ENCODE measurements at places on chromosomes 6 and 20.
A peak's percentile ranks its signal among the peaks of the same experiment; 100 is the strongest.

GRCh38 chr6:125258651-125259353, 43.0 kb downstream of the HDDC2 start:
- DNase-seq = no peak

DNA sequence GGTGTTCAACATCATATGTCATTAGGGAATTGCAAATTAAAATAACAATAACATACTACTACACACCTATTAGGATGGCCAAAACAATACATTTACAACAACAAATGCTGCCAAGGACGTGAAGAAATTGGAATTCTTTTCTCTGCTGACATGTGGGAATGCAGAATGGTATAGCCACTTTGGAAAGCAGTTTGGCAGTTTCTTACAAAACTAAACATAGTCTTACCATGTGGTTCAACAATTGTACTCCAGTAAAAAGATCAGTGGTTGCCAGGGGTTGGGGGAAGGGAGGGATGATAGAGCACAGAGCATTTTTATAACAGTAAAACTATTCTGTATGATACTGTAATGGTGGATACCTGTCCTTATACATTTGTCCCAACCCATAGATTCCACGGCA, 12.3 kb upstream of the CFAP206 start:
- no peak for DNase-seq

DNA sequence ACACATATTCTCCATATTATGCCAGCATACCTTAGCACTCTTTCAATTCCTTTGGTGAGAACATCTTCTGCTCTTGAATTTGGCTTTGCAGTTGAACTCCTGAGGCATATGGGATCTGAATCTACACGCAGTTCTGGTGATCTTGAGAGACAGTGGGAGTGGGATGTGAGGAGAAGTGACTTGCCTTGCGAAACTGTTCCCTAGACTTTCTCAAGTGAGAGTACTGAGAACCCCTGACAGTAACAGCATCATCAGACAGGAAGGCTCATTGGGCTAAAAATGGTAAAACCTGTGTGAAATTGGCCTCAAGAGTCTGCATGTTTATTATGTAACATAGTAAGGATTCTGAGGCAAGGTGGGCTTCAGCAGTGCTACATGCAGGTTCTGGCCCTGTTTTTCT, 49.1 kb upstream of the CEP85L start:
- no peak for DNase-seq

GRCh38 chr6:5665667-5666066, 341.1 kb downstream of the NRN1 start:
- DNase-seq = no peak

DNA sequence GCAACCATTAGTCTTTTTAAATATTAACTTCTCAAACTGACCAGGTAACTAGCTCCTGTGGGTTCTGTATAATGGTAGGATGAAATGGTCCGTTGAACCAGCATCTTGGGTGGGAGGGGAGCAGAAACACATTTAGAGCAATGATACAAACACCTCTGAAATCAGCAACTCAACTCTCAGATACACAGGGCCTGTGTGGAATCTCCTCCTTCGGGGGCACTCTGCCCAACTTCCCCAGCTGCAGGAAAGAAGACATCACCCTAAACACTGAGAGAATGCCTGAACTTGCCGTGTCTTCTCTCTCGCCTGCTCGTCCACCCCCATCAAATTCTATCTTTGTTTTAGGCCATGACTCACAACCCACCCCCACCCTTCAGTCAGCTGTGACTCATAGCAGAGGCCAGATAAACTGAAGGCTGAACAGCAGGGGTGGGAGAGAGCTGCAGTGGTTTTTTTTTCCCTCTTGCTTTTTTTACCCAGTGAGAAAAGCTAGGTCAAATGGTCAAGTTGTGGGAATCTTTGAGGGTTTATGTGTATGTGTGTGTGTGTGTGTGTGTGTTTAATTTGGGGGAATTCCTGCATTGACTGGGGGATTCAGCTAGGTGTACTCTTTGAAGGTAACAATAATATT, 593.4 kb upstream of the JAG1 start:
- no peak for DNase-seq

GRCh38 chr6:100465701-100466409, 1.1 kb upstream of the SIM1 start:
- no peak for DNase-seq

- DNase-seq = no peak
Measured at GRCh38 chr6:17923401-17923863, 64.0 kb downstream of the KIF13A start.

DNA sequence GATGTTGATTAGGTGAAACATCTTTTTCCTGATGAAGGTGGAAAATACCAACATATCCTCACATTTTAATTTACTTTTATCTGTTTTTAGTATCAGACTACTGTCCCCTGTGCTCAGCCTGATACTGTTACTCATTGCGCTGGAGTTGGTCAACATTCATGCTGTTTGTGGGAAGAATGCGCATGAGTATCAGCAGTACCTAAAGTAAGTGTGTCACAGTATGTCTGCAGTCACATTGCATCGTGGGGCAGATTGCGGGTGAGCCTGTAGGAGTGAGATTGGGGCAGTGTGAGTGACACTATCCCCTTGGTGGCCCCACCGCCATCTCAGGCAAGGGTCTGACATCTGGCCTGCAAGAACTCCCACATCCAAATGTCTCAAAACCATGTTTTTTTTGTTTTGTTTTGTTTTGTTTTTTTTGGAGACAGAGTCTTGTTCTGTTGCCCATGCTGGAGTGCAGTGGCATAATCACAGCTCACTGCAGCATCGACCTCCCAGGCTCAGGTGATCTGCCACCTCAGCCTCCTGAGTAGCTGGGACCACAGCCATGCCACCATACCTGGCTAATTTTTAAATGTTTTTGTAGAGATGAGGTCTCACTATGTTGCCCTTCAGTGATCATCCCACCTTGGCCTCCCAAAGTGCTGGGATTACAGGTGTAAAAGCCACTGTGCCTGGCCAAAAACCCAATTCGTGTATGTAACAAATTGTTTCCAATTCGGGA, 27.8 kb downstream of the ERMARD start:
- DNase-seq = no peak

DNA sequence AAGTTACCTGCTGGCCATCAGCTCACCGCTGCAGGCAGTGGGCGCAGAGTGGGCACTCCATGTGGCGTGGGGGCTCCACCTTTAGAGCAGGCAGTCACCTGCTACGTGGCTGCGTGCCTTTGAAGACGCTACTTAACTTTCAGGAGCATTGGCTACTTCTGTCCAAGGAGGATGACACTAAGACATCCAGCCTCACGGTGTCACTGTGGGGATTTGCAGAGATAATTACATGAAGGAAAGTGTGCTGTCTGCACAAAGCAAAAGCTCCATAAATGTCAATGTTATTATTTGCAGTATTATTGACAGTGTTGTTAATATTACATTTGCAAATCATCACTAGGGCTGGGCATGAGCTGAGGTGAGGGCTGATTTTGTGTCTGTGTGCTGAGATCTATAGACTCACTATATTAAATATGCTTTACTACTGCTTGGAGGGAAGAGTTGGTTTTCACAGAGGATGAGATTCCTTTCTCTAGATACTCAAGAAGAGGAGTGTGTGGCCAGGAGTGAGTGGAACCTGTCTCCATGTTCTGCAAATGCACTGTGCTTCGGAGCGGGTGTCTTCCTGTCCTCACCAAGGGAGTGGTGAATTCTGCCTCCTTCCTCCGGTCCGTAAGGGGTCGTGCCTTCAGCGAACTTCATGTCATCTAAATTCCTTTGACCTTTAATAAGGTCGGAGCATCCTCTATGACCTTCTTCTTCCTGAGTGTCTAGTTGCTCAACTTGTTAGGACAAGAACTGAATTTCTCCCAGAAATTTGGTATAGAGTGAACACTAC, 165.8 kb upstream of the SYNDIG1 start:
- DNase-seq = no peak

DNA sequence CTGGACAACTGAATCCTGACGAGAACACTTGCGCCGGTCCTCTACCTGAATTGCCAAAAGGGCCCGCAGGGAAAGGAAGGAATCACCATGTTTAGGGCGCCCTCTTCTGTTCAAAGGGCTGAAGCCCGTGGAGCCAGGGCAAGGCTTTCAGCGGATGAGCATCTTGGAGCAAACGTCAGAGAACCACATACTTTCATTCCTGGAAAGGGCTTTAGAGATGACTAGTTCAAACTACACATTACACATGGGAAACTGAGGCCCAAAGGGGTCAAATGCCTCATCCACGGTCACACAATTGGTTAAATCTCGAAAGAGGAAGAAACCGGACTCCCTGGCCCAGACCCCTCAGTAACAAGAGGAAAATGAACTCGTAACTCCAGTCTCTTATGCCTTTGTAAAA, 11.5 kb upstream of the ZNF133 start:
- DNase-seq = peak; percentile 76

- DNase-seq = no peak
Measured at GRCh38 chr6:167125855-167126349, 3.0 kb downstream of the CCR6 start.

- DNase-seq = no peak
Measured at GRCh38 chr6:38673397-38674165, 29.4 kb downstream of the GLO1 start.

DNA sequence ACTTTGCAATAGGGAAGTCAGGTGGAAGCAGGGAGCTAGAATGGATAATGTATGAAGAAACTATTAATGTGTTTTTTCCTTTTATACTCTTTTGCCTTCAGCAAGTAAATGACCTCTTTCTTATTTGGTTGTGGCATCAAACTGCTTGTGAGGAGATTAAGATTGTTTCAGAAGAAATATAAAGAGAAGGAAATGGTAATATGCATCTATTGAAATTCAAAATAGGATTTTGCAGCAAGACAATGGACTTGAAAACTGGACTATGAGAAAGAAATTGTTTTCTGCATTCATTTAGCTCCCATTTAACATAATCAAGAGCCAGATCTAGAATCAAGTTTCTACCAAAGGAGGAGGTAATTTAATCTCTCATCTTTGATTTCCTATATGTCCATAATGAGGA, 32.3 kb upstream of the KIFC1 start:
- no peak for DNase-seq

GRCh38 chr6:55772730-55773129, 102.7 kb downstream of the BMP5 start:
- no peak for DNase-seq

DNA sequence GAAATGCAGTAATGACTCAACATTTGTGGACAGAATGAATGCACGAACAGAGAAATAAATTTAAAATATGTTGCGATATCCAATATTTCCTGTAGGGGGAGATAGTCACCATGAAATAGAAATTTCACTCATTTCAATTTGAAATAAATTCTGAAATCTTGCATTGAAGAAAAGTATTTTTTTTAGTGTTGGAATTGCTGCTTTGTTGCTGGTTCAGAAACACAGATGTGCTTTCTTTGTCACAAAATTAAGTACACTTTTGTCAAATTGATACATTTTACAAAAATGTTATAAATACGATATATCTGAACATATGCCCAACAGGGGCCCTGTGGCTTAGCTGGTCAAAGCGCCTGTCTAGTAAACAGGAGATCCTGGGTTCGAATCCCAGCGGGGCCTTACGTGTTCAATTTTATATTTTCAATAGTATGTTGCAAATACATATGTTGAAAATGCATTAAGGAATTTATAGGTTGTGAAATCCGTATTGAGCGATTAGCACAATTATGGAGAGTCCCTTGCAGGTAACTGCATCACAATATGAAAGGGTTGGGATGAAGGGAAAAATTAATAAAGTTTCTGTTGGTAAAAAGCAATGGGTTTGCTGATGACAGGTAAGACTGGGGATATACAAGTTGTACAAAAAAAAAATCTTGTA, 85.4 kb upstream of the PRSS16 start:
- DNase-seq = no peak

DNA sequence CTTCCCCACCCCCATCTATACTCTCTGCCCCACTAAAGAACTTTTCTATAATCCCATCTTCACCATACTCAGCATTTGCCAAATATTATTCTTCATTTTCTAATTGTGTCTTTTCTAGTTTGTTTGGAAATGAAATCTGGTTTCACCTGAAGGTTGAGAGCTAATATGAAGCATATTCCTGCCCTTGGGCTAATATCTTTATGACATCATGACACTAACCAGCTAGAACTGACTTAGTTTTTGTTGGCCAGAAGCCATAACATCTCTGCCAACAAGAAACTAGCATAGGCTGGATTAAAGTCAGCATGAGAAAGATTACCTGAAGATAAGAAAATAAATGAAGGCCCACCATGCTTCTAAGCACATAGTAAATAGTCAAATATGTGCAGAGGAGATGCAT, 16.7 kb downstream of the UNC5CL start:
- no peak for DNase-seq

- peak; percentile 34 for DNase-seq
Measured at GRCh38 chr6:170456334-170456733, 96.8 kb downstream of the PSMB1 start.

DNA sequence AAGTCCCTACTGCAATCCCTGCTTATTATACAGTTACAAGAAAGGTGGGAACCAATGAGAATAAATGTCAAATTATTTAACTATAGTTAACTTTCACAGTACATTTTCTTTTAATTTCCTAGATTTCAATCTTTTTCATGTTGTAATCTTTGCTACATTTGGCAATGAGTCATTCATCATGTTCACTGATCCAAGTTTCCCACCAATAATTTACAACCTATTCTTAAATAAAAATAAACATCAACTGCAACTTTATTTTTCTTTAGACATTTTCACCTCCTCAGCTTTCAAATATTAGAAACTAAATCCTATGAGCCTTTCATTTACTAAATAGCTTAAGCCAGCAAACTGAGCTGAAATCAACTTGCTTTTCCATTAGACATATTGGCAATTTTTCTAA, 541.3 kb upstream of the BTBD3 start:
- DNase-seq = no peak

DNA sequence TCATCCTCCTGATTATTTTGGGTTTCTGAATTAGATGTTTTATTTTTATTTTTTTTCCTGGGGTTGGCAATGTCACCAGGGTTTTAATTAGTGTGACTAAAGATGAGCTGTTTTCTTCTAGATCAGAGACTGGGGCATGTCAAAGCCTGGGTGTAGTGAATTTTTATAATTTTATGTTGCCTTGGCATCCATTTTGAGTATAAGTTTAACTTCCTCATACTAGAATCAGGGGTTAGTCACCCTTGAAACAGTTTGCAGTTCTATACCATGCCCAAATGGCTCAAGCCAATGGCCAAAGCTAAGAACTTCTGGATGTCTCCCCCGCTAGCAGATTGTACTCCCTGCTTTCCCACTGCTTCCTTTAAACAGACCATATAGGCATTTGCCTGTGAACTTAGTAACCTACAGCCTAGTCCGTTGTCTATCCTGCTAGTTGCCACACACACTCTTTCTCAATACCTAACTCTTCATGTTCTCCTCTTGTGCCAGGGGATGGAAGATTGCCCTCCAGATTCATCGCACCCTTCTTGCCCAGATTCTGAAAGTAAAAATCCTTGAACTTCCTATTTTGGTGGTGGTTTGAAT, 54.5 kb downstream of the KIAA0408 start:
- DNase-seq = no peak

Data from mesothelial cell of epicardium (in vitro differentiated cells).